ENCODE measurements at places on chromosomes 1 and 21.

DNA sequence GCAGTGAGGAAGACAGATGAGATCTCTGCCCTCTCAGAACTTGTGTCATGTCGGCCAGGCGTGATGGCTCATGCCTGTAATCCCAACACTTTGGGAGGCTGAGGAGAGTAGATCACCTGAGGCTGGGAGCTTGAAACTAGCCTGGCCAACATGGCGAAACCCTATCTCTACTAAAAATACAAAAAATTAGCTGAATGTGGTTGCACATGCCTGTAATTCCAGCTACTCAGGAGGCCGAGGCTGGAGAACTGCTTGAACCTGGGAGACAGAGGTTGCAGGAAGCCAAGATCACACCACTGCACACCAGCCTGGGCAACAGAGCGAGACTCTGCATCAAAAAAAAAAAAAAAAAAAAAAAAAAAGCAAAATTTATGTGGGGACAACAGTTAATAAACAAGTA, 40.9 kb upstream of the RALGPS2 start:
- DNase-seq, result no peak

DNA sequence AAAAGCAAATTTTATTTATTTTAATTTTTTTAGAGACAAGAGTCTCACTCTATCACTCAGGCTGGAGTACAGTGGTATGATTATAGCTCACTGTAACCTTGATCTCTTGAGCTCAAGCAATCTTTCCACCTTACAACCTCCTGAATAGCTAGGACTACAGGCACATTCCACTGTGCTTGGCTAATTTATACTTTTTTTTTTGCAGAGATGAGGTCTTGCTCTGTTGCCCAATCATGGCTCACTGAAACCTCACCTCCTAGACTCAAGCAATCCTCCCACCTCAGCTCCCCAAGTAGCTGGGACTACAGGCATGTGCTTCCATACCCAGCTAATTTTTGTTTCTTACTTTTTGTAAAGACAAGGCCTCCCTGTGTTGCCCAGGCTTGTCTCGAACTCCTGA, 49.5 kb downstream of the DR1 start:
- DNase-seq, result no peak

DNA sequence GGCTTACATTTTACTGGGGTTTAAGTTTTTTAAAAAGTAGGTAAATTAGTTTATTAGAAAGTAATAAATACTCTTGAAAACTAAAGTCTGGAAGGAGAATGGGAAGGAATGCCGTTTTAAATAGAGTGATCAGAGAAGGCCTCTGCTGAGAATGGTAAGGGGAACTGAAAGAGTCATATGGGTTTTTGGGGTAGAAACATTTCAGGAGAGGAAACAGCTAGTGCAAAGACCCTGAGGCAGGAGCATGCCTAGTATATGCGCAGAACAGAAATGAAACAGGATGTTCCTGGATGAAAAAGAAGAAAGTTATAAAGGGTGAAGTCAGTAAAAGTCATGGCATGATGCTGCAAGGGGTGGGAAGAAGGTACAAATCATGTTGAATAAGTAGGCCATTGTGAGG, 38.9 kb downstream of the ZC3H11B start:
- no peak for DNase-seq

DNA sequence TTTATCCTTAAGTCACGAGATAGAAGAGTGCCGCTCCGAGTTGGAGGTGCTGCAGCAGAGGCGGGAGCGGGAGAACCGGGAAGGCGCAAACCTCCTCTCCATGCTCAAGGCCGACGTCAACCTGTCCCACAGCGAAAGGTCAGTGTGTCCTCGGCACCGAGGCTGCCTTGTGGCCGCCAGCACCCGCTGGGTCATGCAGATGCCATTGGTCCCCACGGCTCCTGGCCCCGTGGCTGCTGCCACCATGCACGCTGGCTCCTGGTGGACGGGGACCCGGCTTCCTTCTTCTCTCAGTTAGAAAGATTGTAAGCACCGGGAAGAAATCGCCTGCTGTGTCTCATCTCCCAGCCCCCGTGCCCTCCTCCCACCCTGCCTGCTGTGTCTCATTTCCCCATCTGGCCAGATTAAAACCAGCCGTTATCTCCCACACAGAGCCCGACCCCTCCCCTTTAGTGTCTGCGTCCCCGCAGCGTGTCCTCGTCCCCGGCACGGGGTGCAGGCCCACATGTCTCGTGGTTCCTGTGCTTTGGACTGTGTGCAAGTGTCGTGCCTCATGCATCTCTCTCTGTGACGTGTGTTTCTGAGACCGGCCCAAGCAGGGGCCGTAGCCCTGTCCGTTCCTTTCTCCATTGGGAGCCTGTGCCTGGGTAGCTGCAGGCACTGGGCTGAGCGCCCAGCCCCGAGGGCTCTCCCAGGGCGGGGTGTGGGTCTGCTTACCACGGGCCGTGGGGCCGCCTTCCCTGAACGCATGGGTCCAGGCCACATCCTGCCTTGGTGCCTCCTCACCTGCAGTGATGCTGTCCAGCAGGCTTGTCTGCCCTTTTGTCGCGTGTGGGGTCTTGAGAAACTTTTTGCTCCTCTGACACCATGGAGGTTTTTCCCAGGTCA, 62.1 kb downstream of the PCNT start:
- no peak for DNase-seq

DNA sequence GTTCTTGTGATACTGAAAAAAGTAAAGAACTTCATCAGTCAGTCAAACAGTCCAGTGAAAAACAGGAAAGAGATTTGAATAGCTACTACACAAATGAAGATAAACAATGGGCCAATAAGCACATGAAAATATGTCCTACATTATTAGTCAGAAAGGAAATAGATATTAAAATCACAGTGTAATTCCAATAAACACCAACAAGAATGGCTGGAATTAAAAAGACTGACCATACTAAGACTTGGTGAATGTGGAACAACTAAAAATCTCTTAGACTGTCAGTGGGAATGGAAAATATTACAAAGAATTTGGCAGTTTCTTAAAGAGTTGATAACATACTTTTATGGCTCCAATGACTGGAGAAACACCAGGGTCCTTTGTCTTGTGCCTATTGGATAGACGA, 241.8 kb upstream of the USP24 start:
- no peak for DNase-seq

GRCh38 chr1:193542690-193543089, 356.3 kb upstream of the B3GALT2 start:
- no peak for DNase-seq

- DNase-seq, result no peak
These were observed 7.2 kb downstream of the CXADR start for GRCh38 chr21:17519965-17520609.

DNA sequence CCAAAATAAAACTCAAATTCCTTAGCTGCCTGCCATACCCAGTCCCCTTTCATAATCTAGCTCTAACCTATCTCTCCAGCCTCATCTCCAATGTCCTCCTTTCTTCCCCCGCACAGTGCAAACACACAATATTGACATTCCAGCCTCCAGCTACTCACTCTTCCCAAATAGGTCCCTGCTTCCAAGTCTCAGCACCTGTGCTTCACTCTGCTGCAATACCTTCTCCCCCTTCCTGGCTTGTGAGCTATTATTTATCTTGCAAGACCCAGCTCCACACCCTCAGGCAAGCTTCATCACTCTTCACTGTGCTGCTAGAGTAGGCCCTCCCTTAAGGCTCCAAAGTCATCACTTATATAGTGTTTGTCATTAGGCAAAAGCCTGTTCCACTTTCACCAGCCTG, 9.7 kb downstream of the PLPP3 start:
- DNase-seq, result no peak

GRCh38 chr21:17536381-17536780, 23.5 kb downstream of the CXADR start:
- no peak for DNase-seq

DNA sequence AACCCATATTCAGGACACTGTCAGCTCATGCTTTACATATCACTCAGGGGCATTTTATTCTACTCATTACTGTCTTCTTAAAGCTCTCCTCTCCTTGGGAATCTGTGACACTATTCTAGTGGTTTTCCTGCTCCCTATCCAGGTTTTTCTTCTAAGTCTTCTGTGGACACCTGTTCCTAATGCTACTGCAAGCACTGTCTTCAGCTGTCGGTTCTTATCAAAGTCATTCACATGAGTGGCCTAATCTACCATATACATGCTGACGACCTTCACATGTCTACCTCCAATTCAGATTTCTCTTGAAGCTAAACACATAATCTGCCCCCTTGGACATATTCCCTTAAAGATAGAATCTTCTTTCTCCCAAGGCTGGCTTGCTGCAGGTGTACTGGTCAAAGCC, 39.8 kb upstream of the PRRX1 start:
- no peak for DNase-seq

DNA sequence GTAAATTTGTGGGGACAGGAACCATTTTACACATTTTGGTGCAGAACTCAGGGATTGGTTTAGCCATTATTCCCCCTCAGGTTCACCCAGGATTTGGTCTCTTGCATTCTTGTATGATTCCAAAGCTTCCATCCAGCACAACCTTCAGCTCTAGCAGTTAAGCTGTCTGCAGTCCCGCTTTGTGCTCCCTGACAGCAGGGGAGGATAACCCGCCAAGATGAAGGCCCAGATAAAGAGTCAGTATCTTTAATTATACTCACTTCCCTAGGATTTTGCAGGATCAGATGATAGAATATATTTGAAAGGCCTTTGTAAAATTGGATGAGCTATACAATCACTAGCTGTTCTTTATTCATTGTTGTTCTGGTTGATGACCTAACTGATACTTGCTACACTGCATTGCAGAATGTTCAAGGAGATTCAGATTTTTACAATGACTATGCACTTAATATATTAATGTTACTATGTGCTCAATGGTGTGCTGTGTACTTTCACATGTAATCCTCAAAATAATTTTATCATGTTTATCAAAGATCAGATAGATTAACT, 49.8 kb downstream of the SLC16A1 start:
- no peak for DNase-seq

DNA sequence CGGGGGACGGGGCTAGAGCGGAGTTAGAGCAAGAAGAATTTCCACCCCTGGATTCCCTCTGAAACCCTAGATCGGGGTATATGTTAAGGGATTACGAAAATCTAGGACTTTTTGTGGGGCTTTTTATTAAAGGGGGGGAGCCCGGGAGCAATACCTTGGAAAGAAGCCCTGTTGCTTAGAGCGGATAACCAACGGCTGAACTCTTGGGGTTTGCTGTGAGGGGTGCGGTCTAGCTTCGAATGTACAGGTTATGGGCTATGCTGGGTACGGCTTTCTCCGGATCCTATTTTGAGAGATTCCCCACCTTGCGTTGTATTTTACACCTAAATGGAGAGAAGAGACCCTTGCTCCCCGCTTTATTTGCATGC, 626 bp downstream of the DYRK3 start:
- DNase-seq, result no peak

DNA sequence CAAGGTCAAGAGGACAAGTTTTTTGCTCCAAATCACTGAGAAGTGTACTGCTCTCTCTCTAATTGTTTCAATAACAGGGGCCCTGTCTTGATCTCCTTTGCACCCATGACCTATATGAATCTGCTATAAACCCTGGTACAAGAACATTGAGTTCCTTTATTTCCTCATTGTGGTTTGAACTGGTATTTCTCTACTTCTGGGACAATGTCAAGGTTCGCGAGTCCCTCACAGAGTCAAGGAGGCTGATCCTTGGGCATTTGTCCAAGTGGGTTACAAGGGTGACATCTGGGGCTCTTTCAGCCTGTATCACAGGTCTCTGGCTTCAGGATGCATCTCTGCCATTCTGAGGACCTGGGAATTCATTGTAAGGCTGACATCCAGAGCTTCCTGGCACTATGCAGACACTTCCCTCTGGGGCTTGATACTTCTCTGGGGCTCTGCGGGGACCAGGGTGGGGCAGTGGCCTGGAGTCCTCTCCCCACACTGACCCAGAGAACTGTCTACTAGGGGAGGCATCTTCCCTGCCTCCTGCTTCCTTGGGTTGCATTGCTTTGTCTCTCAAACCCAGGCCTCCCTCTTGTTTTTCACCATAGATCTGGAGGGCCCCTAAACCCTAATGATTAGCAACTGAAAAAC, 22.5 kb upstream of the ZNF648 start:
- DNase-seq, result no peak

GRCh38 chr1:201460814-201461644, 8.0 kb downstream of the PHLDA3 start:
- peak; percentile 84 for DNase-seq

DNA sequence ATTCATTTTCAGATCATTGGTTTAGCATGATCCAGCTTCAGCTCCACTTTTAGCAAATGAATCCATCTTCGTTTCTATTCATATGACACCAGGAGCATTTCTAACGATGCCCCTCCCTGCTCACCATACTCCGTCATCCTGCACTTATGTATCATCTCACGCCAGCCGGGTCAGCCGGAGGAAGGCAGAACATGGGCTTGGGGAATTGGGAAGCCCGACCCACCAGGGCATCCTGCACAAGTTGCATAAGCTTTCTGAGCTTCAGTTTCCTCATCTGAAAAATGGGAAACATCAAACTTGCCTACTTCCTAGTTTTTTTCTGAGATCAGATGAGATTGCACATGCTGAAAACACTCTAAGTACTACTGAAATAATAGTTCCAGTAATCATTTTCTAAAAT, 194.7 kb downstream of the AK5 start:
- DNase-seq, result no peak

GRCh38 chr1:212951126-212951946, 995 bp downstream of the VASH2 start:
- no peak for DNase-seq

GRCh38 chr1:219724440-219724839, 111.5 kb upstream of the ZC3H11B start:
- DNase-seq, result no peak
